Ovary (tissue), 10 donors: ENCODE measurements at places on chromosomes 7 and 10. TPM values are rescaled to one million over a fixed set of nuclear protein-coding genes. Genes with fewer than 3 reads are reported as not detected.

DNA sequence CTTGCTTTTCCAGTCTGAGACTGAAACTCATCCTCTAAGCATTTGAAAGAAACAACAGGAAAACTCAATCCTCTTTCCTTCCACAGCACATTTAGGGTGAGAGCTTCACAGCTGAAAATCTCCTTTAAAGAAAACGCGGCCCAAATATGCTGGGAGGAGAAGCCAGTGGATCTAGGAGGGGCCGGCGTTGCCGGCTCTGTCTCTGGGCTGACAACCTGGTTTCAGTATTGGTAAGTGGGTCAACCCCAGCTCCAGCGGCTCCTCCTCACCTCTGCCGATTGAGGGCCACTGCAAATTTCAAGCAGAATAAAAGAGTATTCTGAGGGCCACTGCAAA, 75.3 kb upstream of the CPXM2 start:
- DNase-seq, result no peak

GRCh38 chr10:109889867-109890266, 33.4 kb downstream of the XPNPEP1 start:
- DNase-seq, result no peak

DNA sequence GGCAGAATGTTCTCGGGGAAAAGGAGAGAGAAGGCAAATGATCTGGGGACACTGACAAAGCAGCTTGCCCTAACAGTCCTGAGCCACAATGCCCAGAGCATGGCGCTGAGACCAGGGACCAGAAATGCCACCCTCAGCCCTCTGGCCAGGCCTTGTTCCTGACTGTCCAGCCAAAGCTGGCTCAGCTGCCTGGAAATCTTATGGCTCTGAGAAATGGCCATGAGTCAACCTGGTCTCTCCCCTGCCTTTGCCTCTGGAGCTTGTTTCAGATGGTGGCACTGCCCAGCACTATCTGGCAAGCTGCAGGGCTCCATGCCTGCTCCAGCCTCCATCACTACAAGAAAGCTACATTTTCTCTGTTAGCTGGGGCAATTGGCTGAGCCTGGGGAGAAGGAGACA, 90.5 kb upstream of the PLXNA4 start:
- DNase-seq, result no peak

- no peak for DNase-seq
Measured at GRCh38 chr7:70405241-70405640, 726.7 kb upstream of the GALNT17 start.

DNA sequence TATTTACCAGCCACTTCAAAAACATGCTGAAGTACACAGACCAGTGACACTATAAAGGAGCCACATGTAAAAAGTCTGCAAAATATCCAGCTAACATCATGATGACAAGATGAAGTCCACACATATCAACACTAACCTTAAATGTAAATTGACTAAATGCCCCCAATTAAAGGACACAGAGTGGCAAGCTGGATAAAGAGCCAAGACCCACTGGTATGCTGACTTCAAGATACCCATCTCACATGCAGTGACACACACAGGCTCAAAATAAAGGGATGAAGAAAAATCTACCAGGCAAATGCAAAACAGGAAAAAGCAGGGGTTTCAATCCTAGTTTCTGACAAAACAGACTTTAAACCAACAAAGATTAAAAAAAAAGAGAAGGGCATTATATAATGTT, 12.9 kb upstream of the C10orf88 start:
- DNase-seq, result no peak

- no peak for DNase-seq
Measured at GRCh38 chr7:34772296-34772938, 114.4 kb downstream of the NPSR1 start.

DNA sequence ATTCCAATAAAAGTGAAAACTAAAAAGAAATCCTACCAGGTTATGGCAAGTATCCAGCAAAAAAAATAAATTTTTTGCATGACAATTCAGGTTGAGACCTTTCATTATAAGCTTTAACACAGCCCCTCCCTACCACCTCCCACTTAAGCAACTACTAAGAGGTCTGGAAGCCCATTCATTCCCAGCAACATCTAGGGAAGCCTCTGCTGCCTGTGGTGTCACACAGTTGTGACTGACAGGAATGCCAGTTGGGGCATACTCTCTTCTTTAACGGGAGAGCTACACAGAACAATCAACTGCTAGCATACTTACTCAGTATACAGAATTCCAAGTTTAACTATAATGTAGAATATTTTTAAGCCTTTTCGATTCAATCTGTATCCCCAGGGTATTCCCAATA, 27.8 kb downstream of the ABI1 start:
- DNase-seq, result no peak

GRCh38 chr10:122279725-122280141, 8.6 kb downstream of the BTBD16 start:
- peak; percentile 20 for DNase-seq

GRCh38 chr10:14547816-14548215, 217.1 kb upstream of the FRMD4A start:
- DNase-seq, result no peak

The FGF8 gene
- not detected for total RNA-seq

The C7orf33 gene
- total RNA-seq, result not detected
